Mesothelial cell of epicardium (in vitro differentiated cells): ENCODE measurements at places on chromosomes 11 and 22.

DNA sequence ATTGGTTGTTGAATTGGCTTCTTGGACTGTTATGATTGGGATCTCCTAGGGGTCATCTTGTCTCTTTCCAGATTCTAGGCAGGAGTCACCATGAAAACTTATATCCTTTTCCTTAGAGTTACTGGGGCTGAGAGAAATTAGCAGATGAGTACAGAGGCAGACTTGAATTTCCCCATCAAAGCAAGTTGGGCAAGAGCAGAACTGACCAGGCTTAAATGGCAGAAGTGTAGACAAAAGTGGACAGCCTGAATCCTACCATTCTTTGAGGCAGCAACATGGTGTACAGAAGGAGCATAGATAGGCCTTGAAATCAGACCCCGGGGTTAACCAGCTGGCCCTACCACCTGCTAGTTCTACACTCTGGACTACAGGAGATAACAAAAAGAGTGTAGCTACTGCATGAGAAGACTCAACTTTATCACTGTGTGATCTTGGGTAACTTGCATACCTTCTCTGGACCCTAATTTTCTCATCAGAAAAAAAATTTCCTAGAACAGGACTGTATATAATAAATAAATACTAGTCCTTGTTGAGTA lies 427.4 kb upstream of the CADM1 start:
- H3K4me3 ChIP-seq, result no peak overlapping the region
- DNase-seq, result no peak
- no peaks in the 10 kb centered on the region for H3K36me3 ChIP-seq
- no peaks in the 10 kb centered on the region for H3K4me1 ChIP-seq
- H3K27ac ChIP-seq, result no peak overlapping the region

- H3K36me3 ChIP-seq, result no peaks in the 10 kb centered on the region
- H3K4me1 ChIP-seq, result peaks cover 43% of the 10 kb centered on the region
- H3K27me3 ChIP-seq, result no peaks in the 10 kb centered on the region
These were observed 6.8 kb upstream of the PIM3 start for GRCh38 chr22:49953680-49954344.

DNA sequence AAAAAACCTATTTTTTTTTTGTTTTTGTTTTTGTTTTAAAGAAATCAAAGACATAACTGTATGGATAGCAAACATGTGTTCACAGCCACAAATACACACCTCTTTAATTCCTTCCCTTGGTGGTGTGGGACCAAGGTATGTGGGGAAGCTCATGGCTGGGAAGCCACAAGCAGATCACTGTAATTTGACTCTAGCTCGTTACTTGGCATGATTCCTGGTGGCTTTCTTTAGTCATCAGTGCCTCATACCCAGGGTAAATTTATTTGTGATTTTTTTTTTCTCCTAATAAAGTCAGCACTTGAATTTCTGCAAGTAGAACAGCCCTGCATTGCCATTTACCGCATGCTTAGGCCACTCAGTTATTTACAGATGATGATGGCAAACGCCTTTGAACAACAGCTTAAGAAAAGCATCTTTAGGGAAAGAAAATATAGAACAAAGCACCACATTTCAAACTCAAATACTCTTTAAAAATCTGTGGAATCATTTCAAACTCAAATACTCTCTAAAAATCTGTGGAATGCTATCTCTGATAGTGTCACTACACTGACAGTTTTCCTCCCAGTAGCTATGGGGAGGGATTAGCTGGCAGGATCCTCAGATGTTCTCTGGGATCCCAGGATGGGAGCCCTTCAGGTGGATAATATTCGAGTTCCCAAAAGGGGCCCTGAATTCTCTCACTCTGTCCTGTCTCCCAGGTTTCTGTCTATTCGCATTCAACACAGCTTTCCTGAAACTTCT lies 687.2 kb downstream of the OPCML start:
- no peak overlapping the region for H3K27ac ChIP-seq
- H3K36me3 ChIP-seq, result no peaks in the 10 kb centered on the region
- no peak for DNase-seq
- peaks cover 11% of the 10 kb centered on the region for H3K27me3 ChIP-seq
- peaks cover 22% of the 10 kb centered on the region for H3K4me1 ChIP-seq
- H3K4me3 ChIP-seq, result no peak overlapping the region

GRCh38 chr11:115078461-115079438 lies 400.4 kb downstream of the NXPE2 start:
- no peaks in the 10 kb centered on the region for H3K36me3 ChIP-seq
- H3K27me3 ChIP-seq, result peaks cover 59% of the 10 kb centered on the region
- no peak for DNase-seq
- H3K4me1 ChIP-seq, result no peaks in the 10 kb centered on the region
- H3K27ac ChIP-seq, result no peak overlapping the region
- H3K4me3 ChIP-seq, result no peak overlapping the region

DNA sequence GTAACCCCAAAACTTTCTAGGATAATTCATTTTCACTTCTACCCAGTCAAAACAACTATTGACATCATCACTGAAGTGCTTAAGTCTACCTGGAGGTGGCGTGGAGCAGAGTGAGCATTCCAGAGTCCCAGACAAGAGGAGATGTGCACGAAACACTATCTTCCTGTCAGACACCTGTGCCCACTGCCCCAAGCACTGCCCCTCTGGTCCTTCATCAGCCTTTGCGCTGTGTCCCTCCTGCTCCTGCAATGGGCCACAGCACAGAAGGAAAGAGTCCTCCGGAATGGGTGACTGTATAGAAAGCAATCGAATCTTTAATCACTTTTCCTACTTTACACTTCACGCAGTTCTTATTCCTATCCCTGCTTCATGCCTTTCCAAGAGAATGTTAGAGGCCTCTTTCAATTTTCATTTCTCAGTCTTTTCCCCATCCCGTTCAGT lies 512 bp upstream of the GRIA4 start:
- DNase-seq, result no peak
- H3K27ac ChIP-seq, result peak overlapping the region; percentile 92
- peak overlapping the region; percentile 80 for H3K4me3 ChIP-seq

DNA sequence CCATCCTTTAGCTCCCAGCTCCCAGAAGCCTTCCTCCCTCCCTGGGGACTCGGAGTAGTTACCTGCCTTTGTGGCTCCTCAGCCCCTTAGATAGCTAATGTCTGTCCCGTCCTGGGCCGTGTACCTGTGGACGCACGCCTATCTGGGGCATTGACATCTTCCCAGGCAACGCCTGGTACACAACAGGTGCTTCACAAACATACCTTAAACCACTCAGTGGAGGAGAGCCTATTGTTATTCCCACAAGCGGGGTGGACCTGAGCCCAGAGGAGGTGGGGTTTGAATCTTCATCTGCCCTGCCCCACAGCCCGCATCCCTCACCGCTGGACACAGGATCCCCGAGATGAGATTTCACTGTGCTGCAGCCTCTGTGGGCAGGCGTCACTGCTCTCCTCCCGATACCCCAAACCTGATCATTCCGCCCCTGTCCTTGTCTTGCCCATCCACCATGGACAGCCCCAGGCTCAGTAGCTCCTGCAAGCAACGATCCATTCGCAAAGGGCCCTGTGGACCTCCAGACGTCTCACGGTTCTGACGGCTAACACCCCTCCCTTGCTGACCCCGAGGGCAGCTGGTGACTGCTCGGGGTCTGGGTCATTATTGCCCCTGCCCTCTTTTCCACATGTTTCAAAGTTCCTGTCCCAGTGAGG lies 73.8 kb upstream of the SHISAL1 start:
- peaks cover 41% of the 10 kb centered on the region for H3K27me3 ChIP-seq
- H3K27ac ChIP-seq, result no peak overlapping the region
- H3K4me1 ChIP-seq, result peaks cover 20% of the 10 kb centered on the region
- no peaks in the 10 kb centered on the region for H3K36me3 ChIP-seq

DNA sequence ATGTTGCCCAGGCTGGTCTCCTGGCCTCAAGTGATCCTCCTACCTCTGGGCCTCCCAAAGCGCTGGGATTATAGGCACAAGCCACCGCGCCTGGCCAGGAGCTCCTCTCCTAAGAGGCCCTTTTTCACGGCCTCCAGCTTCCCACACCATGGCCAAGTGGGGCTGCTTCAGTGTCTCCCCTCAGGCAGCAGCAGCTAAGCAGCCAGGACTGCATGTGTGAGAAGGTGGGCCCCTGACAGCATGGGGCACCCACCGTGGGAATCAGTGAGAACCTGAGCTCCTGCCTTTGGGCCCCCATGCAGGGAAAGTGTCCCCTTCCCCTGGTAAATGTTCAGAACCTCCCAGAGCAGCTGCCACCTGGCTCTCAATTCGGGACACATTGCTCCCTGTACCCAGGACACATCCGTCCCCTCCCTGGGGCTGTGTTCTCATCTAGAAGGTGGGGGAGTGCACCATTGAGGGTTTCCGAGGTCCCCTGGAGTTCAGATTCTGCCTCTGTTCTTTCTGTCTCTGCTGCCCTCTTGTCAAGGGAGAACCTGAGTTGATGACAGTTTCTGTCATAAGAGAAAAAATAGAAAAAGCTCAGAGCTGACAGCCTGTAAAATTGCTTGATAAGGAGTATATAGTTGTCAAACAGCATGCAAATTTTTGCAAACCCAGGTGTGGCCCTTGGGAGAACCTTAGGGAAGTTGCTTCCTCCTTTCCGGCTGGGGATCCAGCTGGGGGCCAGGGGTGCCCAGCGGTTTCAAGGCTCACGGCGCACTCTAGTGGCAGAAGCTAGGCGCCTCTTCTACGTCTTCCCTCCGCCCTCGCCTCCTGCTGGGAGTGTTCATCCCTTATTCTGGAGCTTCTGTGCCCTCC lies 29.7 kb downstream of the FAM83F start:
- no peaks in the 10 kb centered on the region for H3K36me3 ChIP-seq
- no peak for DNase-seq
- no peak overlapping the region for H3K27ac ChIP-seq
- H3K27me3 ChIP-seq, result no peaks in the 10 kb centered on the region
- H3K4me1 ChIP-seq, result no peaks in the 10 kb centered on the region

DNA sequence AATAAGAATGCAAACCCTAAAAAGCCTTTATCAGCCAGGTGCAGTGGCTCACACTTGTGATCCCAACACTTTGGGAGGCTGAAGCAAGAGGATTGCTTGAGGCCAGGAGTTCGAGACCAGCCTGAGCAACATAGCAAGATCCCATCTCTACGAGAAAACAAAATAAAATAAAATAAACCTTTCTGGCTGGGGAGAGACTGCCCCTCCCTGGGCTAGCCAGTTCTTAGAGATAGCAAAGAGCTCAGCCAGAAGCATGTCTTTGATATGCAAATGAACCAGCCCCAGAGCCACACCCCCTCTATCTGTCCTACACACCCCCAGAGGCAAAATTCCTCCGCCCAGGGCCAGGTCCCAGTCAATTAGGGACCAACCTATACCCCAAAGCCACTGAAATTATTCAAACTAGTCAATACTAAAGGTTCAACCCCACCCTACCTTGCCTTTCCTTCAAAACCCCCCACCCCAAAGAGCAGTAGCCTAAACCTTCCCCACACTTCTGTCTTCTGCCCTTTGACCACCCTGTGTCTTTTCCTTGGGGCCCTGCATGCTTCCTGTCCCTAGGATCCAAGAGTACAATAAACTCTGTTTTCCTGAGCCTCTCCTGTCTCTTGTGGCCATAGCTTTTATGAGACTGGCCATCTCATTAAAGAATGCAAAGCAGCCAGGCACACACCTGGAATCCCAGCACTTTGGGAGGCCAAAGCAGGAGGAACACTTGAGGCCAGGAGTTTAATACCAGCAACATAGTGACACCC lies 37.3 kb upstream of the CXCR5 start:
- H3K36me3 ChIP-seq, result no peaks in the 10 kb centered on the region
- H3K4me1 ChIP-seq, result peaks cover 4% of the 10 kb centered on the region
- no peak overlapping the region for H3K4me3 ChIP-seq
- H3K27me3 ChIP-seq, result peaks cover 1% of the 10 kb centered on the region
- H3K27ac ChIP-seq, result no peak overlapping the region

- H3K36me3 ChIP-seq, result no peaks in the 10 kb centered on the region
- no peaks in the 10 kb centered on the region for H3K27me3 ChIP-seq
- DNase-seq, result no peak
- H3K4me1 ChIP-seq, result peaks cover 13% of the 10 kb centered on the region
- no peak overlapping the region for H3K4me3 ChIP-seq
- peak overlapping the region; percentile 0 for H3K27ac ChIP-seq
These were observed 28.7 kb downstream of the LGR4 start for GRCh38 chr11:27443746-27444507.

- no peaks in the 10 kb centered on the region for H3K36me3 ChIP-seq
- no peak overlapping the region for H3K27ac ChIP-seq
- no peaks in the 10 kb centered on the region for H3K4me1 ChIP-seq
- DNase-seq, result no peak
- H3K27me3 ChIP-seq, result peaks cover 80% of the 10 kb centered on the region
These were observed 117.8 kb downstream of the GGTLC2 start for GRCh38 chr22:22761963-22762772.

DNA sequence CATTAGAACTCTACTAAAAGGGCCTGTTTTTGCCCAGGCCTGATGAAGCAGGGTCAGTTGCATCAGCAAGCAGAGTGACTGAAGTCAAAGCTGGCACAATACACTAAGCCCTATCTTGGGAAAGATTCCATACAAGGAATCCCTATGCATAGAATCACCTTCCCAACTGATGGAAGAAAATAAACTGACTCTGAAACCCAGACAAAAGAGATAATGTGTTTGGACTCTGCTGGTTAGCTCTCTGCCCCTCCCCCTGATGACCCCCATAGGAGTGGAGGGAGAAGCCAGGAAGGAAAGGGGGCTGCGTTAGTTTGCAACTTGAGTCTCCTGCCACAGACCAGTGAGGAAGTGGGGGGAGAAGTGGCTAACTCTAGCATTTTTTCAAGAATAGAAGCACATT lies 32.9 kb downstream of the GALNT18 start:
- H3K4me3 ChIP-seq, result no peak overlapping the region
- peaks cover 4% of the 10 kb centered on the region for H3K27me3 ChIP-seq
- H3K36me3 ChIP-seq, result no peaks in the 10 kb centered on the region
- H3K4me1 ChIP-seq, result peaks cover 12% of the 10 kb centered on the region

- no peaks in the 10 kb centered on the region for H3K36me3 ChIP-seq
- no peak overlapping the region for H3K4me3 ChIP-seq
- H3K4me1 ChIP-seq, result no peaks in the 10 kb centered on the region
- no peak overlapping the region for H3K27ac ChIP-seq
- no peak for DNase-seq
These were observed 916.3 kb downstream of the TBC1D22A start for GRCh38 chr22:47678636-47679287.

GRCh38 chr22:29459773-29460172 lies 20.2 kb upstream of the NEFH start:
- no peaks in the 10 kb centered on the region for H3K36me3 ChIP-seq
- H3K27me3 ChIP-seq, result no peaks in the 10 kb centered on the region
- no peak overlapping the region for H3K4me3 ChIP-seq
- DNase-seq, result no peak

DNA sequence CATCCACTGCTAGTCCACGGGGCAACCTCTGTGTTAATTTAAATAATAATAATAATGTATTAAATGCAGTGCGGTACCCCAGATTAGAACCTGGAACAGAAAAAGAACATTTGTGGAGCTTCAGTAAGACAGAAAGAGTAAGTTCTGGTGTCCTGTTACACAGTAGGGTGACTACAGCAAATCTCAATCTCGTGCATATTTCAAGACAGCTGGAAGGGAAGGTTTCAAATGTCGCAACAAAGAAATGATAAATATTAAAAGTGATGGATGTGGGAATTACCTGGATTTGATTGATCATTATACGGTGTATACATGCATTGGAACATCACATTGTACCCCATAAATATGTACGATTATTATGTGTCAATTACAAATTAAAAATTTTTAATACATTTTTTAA lies 1.7 kb upstream of the RAC2 start:
- no peak overlapping the region for H3K27ac ChIP-seq
- no peaks in the 10 kb centered on the region for H3K36me3 ChIP-seq
- DNase-seq, result no peak
- H3K4me3 ChIP-seq, result no peak overlapping the region
- peaks cover 10% of the 10 kb centered on the region for H3K4me1 ChIP-seq
